CD4-positive, alpha-beta T cell treated with Interleukin-12 subunit alpha and Interleukin-12 subunit beta, for 1 hour (primary cell): ENCODE measurements at places on chromosomes 16 and 17.

DNA sequence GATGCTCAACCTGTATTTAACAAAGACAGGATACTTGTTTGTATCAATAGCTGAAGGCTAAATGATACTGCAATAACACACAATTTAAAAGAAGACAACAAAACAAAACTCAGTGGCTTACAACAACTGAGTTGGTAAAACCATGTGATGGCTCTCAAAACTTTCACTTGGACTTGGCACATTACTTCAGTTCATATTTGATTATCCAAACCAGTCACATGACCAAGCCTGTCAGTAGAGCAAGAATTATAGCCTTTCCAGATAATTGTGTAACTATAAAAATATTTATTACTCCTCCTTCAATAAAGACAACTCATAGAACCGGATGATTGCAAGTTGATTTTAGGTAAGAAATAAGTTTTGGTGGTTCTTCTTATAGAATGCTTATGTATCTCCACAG, 56.8 kb downstream of the NQO1 start:
- DNase-seq = no peak

- DNase-seq = no peak
Measured at GRCh38 chr16:19384656-19385055, 33.0 kb upstream of the TMC5 start.

DNA sequence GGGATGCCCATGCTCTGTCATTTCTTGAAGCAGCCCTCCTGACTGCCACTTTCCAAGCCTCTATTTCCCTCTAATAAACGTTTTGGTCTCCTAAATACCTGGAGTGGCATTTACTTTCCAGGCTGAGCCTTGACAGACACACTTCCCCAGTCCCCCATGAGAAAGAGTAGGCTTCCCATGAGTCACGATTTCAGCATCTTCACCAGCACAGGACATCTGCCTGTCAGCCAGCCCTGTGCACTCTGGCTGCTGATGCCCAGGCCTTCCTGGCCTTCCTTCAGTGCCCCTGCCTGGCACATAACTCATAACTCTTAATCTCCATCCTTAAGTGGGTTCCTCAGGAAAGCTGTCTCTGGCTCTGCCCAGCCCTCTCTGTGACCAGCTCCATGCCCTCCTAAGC, 30.8 kb upstream of the GAS7 start:
- no peak for DNase-seq

- peak; percentile 49 for DNase-seq
Measured at GRCh38 chr17:78272181-78272913, 40.9 kb downstream of the TMEM235 start.

DNA sequence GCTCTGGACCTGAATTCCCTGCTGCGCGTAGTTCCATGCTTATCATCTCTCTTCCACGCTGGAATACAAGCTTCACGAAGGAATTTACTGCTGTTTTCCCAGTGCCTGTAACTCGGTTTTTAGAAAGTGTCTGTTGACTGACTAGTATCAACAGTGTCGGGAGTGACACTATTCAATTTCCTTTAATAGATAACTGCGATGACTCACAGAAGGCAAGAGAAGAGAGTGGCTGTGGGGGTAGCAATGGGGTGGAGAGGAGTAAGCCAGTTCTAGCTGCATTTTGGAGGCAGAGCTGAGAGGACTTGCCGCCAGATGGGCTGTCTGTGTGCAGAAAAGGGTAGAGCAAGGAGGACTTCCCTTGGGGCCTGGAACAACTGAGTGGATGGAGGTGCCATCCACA, 25.2 kb downstream of the B4GALNT2 start:
- DNase-seq = no peak

GRCh38 chr17:82882715-82883418, 43.0 kb upstream of the ZNF750 start:
- peak; percentile 86 for DNase-seq

GRCh38 chr16:75267631-75268264, 16.3 kb upstream of the BCAR1 start:
- DNase-seq = no peak

GRCh38 chr16:29663016-29663806, at the start of gene SPN:
Gene SPN (plus strand): TSS chr16:29663247. CDS start chr16:29663729, 482 bp downstream.
- peak; percentile 45 for DNase-seq

DNA sequence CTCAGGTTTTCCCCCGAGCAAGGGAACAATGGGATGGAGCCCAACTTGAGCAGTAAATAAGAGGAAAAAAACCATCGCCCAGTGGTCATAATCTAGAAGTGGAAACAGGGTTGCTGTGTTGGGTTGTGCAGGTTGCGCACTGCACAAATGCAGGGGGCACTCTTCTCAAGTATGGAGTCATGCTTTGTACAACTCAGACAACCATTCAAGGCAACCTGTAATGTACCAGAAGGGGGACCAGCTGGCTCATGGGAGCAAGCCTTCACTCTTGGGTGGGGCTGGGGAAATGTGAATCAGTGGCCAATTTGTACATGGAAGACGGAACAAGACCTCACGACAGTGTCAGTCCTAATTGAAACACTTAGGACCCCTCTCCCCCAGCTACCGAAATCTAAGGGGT, 23.9 kb upstream of the LITAF start:
- DNase-seq = no peak

- no peak for DNase-seq
Measured at GRCh38 chr17:78977997-78978973, 1.4 kb downstream of the LGALS3BP start.
